ENCODE measurements at places on chromosomes 3 and 15.

GRCh38 chr3:124256599-124256998, 264.7 kb upstream of the ROPN1 start:
- DNase-seq = no peak

- DNase-seq = no peak
Observed at GRCh38 chr15:80932513-80932815, 57.2 kb downstream of the MESD start.

GRCh38 chr3:193795062-193795690, 202.2 kb downstream of the OPA1 start:
- no peak for DNase-seq

DNA sequence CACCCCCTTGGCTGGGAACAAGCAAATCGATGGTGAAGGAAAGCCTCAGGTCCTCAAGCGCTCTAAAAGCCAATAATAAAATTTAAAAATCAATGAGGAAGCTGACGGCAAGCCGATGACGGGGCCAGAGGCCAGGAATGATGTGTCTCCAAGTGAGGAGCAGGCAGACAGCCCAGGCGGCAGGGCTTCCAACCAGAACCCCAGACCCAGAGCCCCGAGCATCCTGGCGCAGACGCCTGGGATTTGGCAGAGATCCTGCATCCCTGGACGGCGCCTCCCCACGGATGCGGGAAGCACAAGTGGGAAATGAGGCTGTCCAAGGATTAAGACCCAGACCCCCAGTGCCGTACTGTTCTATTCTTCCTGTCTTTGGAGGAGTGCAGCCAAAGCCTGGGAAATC, 123.0 kb upstream of the PROK2 start:
- no peak for DNase-seq
